ENCODE measurements at places on chromosomes 3 and 15. TPM values are rescaled to one million over a fixed set of nuclear protein-coding genes. Genes with fewer than 3 reads are reported as not detected.
A peak's percentile ranks its signal among the peaks of the same experiment; 100 is the strongest.

DNA sequence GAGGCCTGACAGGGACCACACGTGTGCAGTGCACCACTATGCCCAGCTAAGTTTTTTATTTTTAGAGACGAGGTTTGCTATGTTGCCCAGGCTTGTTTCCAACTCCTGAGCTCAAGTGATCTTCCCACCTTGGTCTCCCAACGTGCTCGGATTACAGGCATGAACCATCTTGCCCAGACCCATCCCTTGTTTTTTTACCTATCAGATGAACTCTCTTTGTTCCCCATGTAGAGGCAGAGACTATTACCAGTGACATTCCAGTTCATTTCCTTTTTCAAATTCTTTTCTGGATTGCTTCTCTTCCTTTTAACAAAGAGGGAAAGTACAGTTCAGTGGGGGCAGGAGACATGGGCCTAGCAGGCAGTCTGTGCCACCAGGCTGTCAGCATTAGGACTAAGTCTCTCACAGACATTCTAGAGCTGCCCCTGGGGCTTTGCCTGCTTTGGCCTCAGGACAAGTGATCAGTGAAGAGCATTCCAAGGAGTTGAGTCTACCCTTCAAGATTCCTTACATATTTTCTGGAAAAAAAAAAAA, 103.5 kb upstream of the SLC7A14 start:
- H3K4me3 ChIP-seq = no peak overlapping the region
- H3K36me3 ChIP-seq = no peaks in the 10 kb centered on the region
- peak overlapping the region; percentile 80 for H3K27ac ChIP-seq

GRCh38 chr3:109806929-109807328, 469.6 kb upstream of the DPPA4 start:
- no peak overlapping the region for H3K4me3 ChIP-seq
- DNase-seq = no peak

DNA sequence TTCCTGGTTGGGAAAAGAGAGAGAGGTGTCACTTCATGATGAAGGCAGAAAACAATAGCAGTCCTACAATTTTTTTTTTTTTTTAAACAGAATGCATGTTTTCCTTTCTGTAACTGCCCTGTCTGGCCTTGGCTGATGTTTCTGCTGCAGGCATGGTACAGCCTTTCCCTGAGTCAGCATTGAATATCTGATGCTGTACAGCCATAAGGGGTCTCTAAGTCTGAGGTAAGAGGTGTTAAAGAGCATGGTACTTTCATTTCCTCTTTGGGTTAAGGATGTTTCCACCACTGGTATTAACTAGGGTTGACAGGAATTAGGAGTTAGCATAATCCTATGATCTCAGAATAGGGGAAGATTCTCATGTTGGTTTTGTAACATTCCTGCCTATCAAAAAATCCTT, 147.4 kb downstream of the CHST2 start:
- no peaks in the 10 kb centered on the region for H3K4me1 ChIP-seq
- DNase-seq = no peak
- no peak overlapping the region for H3K4me3 ChIP-seq
- H3K27me3 ChIP-seq = no peaks in the 10 kb centered on the region
- H3K36me3 ChIP-seq = no peaks in the 10 kb centered on the region

The SERPINI2 gene
- total RNA-seq = not detected

Data from Caco-2 (cell line).